ENCODE measurements at places on chromosomes 5 and 9.

- DNase-seq = no peak
Measured at GRCh38 chr5:58545912-58546311, 37.0 kb upstream of the RAB3C start.

DNA sequence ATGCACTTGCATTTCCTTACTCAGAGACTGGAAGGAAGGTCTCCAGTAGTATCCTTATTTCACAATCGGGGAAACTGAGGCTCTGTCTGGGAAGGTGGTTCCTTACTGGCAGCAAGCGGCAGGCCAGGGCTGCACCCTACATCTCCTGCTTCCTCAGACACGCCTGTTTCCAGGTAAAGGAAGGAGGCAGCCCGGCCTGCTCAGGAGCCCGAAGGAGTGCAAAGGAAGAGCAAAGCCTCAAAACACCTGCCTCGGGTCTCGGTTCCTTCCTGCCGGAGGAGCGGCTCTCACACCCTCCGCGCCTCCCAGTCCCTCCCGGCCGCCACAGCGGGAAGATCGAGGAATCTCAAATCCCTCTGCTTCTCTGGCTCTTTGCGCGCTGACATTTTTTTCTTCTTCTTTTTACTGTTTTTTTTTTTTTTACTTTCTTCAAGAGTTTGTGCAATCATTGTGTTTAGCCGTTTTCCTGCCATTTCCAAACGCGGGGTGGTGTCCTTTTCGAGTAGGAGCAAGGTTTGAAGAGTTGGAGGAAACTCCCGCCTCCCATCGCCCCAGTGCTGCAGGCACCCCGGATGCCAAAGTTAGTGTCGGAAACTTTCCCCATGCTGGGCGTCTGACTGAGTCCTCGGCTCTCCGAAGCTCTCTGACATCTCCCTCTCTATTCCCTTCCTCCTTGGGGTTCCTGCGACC is 1.0 kb downstream of the GGTA1 start:
- no peak for DNase-seq

DNA sequence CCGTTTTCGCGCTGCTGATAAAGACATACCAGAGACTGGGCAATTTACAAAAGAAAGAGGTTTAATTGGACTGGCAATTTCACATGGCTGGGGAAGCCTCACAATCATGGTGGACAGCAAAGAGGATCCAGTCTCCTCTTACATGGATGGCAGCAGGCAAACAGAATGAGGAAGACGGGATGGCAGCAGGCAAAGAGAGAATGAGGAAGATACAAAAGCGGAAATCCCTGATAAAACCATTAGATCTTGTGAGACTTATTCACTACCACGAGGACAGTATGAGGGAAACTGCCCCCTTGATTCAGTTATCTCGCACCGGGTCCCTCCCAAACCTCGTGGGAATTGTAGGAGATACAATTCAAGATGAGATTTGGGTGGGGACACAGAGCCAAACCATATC is 95.0 kb downstream of the OSTF1 start:
- no peak for DNase-seq

- DNase-seq = no peak
Measured at GRCh38 chr5:87598460-87598859, 185.7 kb upstream of the CCNH start.

- no peak for DNase-seq
Measured at GRCh38 chr5:106780355-106780754, 890.4 kb downstream of the EFNA5 start.

DNA sequence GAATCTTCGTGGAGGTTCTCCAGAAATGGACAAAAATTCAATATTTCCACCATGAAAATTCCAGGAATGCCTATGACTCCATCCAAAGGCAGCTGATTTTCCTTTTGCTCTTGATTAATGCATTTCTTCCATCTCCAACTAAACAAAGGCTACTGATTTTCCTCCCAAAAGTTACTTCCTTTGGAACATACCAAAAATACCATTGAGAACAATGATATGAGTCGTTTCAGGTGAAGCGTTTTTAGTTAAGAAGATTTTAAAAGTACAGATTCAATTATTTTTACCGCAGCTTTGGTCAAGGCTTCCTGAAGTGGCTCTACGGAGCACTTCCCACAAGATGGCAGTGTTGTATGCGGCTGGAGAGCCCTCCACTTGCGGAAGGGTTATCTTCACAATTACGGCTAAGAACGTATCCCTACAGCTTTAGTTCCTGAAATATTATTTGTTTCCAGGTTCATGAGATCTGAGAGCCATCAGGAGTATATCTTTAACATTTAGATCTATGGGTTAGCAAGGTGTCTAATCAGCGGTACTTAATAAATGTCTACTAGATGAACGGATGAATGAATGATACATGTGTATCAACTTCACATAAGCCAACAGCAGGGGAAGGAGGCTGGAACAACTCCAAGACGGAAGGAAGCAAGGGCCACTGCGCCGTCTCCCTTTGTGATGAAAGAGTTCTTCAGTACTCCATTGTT is 35.9 kb upstream of the ARSB start:
- DNase-seq = no peak

DNA sequence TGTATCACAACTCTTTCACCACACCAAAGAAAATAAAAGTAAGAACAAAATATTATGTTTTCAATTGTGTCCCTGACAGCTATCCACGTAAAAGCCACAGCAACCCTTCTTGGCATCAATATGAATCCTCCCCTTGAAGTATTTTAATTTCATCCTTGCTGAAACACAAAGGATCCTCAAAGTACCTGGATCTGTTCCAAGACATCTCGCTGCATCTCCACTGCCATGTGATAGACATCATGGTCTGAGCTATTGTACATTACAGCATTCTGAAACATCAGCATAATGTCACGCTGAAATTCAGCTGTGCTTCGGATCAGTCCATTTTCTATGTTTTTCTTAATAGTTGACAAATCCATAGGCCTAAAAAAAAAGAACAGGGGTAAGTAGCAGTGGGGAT is 17.7 kb downstream of the BRD8 start:
- no peak for DNase-seq

- DNase-seq = no peak
Measured at GRCh38 chr5:54022223-54022622, 288.1 kb downstream of the ARL15 start.

DNA sequence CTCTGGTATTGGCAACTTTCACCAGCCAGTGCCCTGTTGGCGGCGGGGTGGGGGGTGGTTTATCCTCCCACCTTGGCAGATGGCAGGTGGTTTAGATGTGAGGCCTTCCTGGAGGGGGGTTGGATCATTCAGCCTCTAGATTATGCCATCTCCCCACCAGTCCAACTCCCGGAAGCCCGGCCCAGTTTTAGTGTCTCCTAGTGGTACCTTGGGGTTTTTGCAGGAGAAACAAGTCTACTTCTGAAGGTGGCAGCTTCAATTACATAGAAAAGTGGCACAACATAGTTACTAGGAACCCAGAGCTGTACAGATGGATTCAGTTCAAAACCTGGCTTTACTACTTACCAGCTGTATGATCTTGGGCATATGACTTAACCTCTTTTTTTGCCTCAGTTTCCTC is 11.3 kb downstream of the PRLR start:
- DNase-seq = no peak

GRCh38 chr9:20740304-20740703 is 56.2 kb downstream of the FOCAD start:
- DNase-seq = no peak

GRCh38 chr9:91245431-91246313 is 116.0 kb downstream of the AUH start:
- no peak for DNase-seq

DNA sequence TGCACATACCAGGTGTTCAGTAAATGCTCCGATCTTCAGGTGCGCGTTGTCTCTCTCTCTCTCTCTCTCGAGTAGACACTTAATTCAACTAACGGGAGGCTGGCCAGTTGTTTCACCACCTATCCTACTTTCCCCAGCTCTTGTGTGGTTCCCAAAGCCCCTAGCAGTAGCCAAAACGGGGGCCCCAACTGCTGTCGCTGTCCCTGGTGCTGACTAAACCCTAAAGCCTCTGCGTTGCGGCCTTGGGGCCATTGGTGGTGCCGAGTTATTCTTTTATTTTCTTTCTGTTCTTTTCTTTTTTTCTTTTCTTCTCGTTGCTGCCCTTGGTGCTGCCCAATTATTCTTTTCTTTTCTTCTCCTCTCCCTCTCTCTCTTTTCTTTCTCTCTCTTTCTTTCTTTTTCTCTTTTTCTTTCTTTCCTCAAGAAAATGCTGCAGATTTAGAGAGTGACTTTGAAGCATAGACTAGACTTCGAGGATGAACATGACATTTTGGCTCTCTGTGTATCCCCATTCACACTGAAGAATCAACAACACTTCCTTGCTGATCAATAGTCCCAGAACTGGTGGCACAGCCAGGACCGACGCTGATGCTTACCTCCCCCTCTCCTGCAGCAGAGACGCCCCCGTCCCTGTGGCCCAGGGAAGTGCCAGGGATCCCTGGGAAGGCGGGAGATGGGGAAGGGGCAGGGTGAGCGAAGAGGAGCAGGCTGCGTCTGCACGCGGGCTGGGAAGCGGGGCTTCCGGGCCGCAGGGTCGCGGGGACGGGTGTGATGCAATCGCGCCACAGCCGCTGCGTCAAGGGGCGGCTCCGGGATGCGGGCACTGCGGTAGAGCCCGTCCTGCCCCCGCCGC is at the start of gene FBLL1:
TSS of gene FBLL1 (plus strand) at position 785 of the 853 bp plus-strand sequence. CDS start 200 bp downstream, outside the sequence.
- DNase-seq = no peak

DNA sequence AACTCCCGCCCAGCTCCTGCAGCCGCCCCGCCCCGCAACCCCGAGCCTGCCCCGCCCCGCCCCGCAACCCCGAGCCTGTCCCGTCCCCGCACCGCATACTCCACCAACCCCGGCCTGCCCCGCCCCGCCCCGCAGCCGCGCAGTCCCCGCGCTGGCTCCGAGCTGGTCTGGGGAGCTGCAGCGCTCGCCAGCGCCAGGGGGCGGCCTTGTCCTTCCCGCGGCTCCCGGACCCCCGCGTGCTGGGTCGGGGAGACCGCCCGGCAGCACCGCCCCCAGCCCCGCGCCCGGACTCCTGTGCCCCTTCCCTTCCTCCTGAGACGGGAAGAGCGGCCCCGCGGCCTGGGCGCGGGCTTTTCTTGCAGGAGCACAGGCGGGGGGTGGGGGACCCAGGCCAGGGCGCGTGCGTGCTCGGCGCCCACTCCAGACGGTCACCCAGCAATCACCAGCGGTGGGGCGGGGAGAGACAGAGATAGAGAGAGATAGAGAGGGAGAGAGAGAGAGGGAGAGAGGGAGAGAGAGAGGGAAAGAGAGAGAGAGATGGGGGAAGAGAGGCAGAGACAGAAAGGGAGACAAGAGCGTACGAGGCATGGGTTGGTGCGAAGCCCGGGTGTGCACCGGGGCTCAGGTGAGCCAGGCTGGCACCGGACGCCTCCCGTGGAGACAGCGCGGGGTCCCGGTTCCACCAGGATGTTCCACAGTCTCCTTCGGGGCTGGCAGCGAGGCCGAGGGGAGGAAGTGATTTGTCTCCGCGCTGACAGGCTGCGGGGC is 14.7 kb upstream of the TMEM250 start:
- no peak for DNase-seq

- DNase-seq = no peak
Measured at GRCh38 chr5:589588-589987, 22.6 kb upstream of the CEP72 start.

Measured in stimulated activated CD8-positive, alpha-beta memory T cell treated with anti-CD3 and anti-CD28 coated beads, Interleukin-4, amount 100 ng/mL, for 1 hour (primary cell).